B cell (primary cell): ENCODE measurements at places on chromosomes 5 and 9. TPM values are rescaled to one million over a fixed set of nuclear protein-coding genes. Genes with fewer than 3 reads are reported as not detected.

The PCSK5 gene
- 0.10 TPM in 1 of 2 replicates, not detected in the other for total RNA-seq

The SPINK13 gene
- not detected in 2 replicates for total RNA-seq

The PCDHGA10 gene
- total RNA-seq, result 1.9 and 2.0 TPM in 2 replicates

The SNCAIP gene
- total RNA-seq, result not detected in 2 replicates

The LCP2 gene
- 13.6 and 13.9 TPM in 2 replicates for total RNA-seq

The WNT8A gene
- total RNA-seq, result not detected in 2 replicates

The TGFBI gene
- total RNA-seq, result 3.7 and 4.2 TPM in 2 replicates

The GOLM1 gene
- total RNA-seq, result 0.46 and 0.54 TPM in 2 replicates

The WDR38 gene
- not detected in 2 replicates for total RNA-seq

The NIPSNAP3A gene
- 20.8 and 23.6 TPM in 2 replicates for total RNA-seq

The CER1 gene
- total RNA-seq, result not detected in 2 replicates

The PCDHA6 gene
- not detected in 2 replicates for total RNA-seq

The C9orf153 gene
- total RNA-seq, result 0.67 and 0.70 TPM in 2 replicates

The SET gene
- total RNA-seq, result 306 and 309 TPM in 2 replicates

The EPB41L4B gene
- total RNA-seq, result 2.5 and 2.9 TPM in 2 replicates

The IL4 gene
- total RNA-seq, result not detected in 2 replicates

The ZNF79 gene
- 16.1 and 17.7 TPM in 2 replicates for total RNA-seq
